ENCODE measurements at places on chromosomes 3 and 15. TPM values are rescaled to one million over a fixed set of nuclear protein-coding genes. Genes with fewer than 3 reads are reported as not detected.

RBMS3 gene
- 26.7 TPM for total RNA-seq

SENP8 gene
- total RNA-seq: 2.6 TPM

GRCh38 chr3:57967590-57967989 lies 40.6 kb upstream of the FLNB start:
- DNase-seq: no peak

- DNase-seq: no peak
Observed at GRCh38 chr3:60657972-60658371, 593.3 kb downstream of the FHIT start.

DNA sequence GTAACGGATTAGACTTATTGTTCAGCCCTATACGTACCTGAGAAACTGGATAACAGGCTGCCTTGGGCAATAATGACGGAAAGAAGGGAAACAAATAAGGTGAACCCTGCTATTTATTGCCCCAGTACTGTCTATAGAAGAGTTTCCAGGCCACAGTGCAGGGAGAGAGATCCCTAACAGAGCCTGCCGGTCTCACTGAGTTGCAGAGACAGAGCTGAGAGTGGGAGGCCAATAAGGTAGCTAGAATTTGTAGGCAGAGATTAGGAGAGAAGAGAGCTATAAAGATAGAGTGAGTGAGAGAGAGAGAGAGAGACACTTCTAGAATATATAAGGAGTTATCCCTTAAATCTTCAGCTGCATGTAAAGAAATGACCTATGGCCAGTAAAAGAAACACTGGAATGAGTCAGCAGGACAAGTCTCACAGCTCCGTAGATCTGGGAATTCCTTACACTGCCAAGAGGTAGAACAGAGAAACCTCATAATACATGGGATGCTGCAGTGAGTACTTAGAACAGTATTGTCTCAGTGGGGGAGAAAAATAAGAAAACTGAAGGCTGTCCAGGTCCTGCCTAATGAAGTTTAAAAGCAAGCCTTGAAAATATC lies 51.8 kb downstream of the ST3GAL6 start:
- DNase-seq: peak; percentile 52
